Right renal cortex interstitium (tissue), 3 donors: ENCODE measurements at places on chromosomes 12 and 14. TPM values are rescaled to one million over a fixed set of nuclear protein-coding genes. Genes with fewer than 3 reads are reported as not detected.
A peak's percentile ranks its signal among the peaks of the same experiment; 100 is the strongest.

Gene TMCC3
- 48.3 TPM for polyA plus RNA-seq

Gene C1S
- polyA plus RNA-seq, result 49.2 TPM

DNA sequence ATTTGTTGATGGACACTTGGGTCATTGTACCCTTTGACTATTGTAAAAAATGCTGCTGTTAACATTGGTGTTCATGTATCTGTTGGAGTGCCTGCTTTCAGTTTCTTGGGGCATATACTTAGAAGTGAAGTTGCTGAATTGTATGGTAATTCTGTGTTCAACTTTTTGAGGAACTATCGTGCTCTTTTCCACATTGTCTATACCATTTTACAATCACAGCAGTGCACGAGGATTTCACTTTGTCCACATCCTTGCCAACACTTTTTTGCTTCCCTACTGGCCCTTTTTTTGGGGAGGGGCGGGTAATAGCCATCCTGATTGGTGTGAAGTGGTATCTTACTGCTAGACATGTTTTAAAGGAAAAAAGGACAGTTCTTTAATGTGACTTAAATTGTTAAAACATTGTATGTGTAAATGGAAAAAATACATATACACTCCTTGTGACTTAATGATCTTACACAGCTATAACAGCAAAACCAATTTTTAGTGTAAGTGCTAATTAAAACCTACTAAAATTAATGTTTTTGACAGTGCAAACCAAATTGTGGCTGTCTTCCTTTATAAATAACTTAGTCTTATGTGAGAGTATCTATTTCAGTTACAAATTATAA, 52.7 kb downstream of the WNK1 start:
- DNase-seq, result no peak

DNA sequence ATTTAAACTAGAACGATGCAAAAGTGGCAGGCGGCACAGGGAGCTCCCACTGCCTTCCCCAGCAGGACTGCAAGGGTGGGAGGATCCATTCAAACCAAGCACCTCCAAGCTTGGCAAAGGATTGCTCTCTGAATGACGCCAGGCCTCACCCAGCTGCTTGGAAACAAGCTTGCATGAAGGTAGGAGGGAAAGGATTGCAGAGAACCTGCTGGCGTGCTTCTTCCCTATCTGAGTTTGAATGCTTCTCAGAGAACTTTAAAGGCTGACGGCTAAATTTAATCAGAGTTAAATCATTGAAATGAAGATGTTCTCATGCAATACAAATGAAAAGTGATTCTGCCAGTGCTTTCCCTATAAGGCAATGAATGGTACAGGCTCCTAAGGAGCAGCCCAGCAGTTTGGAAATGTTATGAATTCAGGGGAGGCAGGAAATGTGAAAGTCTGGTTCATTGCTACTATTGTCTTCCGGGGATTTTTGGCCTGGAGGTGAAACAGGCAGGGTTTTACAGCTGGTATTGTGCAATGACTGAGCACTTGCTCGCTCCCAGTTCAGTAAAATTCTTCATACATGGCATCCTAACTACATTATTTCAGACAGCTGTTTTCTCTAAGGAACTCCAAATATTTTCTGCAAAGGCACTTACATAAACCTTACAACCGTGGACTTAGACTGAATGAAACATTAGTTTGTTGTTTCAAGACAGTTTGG, 31.9 kb upstream of the DUSP6 start:
- no peak for DNase-seq

DNA sequence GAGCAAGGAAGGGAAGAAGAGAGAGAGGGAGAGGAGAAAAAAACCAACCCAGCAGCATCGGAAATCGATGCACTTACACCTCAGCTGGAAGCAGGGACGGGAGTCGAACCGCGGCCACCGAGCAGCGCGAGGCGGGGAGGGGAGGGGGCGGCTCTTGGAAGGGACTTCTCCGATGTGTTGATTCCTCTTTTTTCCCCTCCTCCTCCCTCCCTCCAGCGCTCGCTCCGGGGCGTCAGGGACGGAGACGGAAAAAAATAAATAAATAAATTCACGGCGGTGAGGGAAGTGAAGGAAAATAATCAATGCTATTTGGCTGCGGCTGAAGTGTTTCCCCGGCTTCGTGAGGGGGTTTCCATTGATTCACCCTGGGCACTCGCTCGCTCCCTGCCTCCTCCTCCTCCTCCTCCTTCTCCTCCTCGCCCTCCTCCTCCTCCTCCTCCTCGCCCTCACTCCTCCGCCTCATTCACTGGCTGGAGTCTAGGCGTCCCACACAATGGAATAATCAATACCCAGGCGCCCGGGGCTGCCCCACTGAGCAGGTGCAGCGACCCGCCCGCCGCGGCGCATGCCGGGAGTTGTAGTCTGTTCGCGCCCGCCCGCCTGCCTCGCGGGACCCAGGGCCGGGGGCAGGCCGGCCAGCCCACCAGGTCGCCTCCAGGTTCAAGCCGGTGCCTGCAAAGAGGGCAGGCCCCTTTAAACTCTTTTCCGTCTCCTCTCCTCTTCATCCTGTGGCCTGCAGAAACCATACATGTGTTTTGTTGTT, at the start of gene ZFHX2:
TSS of gene ZFHX2 (minus strand) at position 500 of the 763 bp plus-strand sequence. CDS start 16,440 bp downstream, outside the sequence.
- no peak for DNase-seq

DNA sequence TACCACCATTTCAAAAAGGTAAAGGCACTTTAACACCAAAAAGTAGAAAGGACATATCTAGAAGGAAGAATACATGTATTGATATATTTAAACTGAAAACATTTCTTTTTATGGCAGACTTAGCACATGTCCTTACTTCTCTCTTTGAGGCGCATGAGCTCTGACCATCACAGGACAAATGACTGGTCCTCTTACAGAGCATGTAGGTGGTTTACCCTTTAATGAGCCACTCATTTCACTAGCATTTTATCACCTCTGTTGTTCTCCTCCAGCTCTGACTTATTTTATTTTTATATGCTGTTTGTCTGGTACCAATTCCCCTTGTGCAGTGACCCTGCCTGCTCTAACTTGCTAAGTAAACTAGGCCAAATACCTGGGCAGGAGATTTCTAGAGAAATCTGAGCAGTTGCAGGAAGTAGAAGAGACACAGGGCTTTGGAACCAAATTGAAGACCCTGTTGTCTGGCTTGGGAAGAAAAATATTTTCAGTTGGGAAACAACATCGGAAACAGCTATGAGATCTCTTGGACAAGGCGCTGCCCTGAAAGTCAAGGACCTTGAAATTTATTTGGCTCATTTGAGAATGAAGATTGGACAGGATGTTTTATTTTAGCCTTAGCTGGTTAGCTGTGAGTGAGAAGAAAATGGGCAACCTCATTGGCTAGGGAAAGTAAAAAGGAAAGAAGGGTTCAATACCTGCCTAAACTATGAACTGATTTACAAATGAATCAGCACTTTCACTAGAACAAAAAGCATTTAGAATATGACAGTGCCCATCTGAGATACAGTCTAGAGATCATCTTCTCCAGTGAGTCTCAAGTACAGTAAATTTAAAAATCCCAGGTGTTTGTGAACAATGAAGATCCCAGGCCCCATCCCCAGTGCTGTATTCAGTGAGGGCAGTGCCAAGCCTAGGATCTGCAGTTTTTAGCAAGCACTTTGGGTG, 374.4 kb downstream of the ZFP36L1 start:
- no peak for DNase-seq

- DNase-seq, result peak; percentile 70
Observed at GRCh38 chr14:101584055-101584859, 23.0 kb downstream of the DIO3 start.

DNA sequence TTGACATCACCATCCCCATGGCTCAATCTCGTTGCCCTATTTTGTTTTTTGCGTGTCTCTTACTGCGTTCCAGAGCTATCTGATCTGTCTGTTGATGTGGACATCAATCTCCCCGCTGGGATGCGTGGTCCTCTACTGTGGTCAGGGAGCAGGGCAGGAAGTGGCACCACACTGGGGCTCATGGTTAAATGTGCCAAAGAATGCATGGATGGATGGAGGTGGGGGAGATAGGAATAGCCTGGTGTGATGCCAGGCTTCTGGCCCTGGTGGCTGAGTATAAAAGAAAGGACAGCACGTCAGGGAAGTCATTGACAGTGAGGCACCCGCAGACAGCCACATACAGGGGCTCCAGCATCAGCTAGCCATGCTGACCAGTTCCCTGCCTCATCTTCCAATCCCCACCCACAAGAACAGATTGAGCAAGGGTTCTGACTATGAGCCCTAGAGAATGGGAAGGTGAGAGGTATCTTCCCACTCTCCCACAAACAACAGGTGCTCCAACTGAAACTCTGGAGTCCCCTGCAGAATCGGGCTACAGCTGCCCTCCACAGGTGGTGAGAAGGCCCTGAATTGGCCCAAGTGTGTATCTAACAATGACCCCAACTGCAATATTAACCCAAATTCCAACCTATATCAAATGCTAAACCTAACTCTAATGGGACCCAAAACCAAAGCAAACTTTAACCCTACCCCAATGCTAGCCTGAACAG, 2.7 kb upstream of the BEGAIN start:
- no peak for DNase-seq

DNA sequence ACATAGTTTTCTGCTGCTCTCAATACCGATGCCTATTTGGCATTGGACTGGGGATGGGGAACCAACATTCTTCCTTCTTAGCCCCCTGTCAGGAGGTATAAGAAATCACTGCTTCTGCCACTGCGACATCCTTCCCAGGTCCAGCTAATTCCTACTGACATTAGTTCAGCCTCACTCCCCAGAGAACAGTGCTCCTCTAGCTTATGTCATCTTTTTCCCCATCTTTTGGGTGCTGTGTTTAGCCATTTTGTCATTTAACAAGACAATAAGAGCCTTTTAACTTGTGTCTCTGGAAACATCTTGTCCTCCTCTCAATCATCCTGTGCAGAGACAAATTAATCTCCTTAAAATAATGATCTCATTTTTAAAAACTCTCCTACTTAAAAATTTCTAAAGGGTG, 167.0 kb upstream of the PLXNC1 start:
- no peak for DNase-seq
